ENCODE measurements at places on chromosomes 13 and 19.

GRCh38 chr13:33015241-33015668 is 968 bp upstream of the KL start:
- DNase-seq, result no peak

- DNase-seq, result no peak
These were observed 32.8 kb downstream of the TINCR start for GRCh38 chr19:5534787-5535586.

DNA sequence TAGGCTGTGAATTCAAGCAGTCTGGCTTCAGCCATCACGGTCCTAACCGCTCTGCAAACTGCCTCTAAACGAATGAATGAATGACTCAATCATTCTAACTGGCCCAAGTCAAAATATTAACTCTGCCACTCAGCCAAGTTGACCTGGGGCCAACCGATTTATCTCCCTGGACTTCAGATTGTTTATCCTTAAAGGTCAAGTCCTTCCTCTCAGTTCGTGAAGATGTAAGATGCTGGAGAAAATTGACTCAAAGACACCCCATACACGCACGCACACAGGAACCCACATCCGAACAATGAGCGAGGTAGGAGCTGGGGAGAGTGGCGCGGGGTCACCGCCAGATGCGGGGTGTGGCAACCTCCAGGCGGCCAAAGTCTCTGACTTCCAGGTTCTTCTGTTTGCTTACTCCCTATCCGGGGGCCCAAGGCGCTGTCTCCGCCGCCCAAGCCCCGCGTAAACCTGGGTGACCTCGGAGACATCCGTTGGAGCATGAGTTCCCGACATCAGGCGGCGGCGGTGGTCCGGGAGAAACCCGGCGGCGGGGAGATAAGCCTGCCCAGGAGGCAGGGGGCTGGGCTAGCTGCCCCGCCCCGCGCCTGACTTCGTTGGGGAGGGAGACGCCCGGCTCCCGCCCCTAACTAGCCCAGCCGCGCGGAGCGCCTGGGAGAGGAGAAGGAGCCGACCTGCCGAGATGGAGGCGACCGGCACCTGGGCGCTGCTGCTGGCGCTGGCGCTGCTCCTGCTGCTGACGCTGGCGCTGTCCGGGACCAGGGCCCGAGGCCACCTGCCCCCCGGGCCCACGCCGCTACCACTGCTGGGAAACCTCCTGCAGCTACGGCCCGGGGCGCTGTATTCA is at the start of gene CYP2S1:
TSS of gene CYP2S1 (plus strand) at position 646 of the 856 bp plus-strand sequence. CDS start at position 692, 46 bp downstream.
- peak; percentile 71 for DNase-seq

DNA sequence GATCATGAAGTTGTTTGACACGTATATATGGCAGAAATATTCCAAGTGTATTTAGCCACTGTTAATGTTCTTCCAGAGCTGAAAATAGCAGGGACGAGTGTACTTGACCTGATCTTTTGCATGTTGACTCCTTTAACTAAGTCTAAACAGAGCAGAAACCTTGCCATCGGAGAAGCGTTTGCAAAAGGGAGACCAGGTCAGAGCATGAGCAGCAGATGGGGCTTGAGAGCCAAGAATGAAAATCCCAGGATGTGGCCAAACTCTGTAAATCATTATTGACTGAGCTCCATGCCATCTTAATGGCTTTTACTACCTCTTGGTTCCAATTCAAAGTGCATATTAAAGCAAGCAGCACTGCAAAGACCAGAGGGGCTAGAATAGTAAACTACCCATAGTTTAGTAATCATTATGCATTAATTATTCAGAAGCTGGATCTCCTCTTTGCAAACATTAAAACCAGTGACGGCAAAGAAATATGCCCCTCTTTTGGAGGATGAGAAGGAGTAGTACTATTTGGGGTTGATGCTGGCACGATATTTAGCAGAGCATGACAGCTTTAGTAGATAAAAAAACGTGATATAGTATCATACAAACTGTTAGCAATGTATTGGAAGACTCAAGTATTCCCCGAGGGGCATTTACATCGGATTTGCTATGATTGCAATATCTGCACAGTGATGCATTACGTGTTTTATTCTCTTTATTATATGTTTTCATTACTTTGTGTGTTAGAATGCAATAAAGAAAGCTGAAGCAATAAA is 55.7 kb downstream of the FAM216B start:
- DNase-seq, result no peak

DNA sequence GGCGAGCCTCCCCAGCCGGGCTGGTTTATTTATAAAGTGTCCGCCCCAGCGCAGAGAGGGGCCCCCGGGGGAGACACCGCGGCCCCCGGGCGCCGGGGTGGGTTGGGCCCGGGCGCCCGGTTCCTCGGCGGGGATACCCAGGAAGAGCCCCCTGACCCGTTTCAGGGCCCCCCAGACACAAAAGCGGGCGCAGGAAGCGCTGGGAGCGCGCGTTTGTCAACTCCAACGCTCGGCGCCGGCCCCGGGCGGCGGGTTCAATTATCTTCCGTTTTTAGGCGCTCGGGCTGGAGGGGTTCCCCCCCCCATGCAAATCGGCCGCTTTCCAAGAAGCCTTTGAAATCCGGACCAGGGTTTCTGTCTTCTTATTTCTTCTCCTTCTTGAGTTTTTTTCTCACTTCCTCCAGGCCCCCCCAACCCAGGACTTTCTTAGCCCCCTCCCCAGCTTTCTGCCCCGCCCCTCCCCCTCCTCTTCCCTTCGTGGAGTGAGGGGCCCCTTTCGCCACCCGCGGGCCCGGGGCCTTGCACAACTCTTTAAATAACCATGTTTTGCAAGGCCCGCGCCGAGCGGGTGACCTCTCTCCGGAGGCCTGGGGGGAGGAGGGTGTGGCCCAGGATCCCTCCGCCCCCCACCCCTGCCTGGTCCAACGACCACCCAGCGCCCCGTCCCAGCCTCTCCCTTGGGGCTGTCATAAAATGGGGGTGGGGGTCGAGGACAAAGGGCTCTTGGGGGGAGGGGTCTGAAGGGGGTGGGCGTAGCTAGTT is 935 bp downstream of the ARID3A start:
- DNase-seq, result no peak

GRCh38 chr13:47327861-47328260 is 431.0 kb upstream of the HTR2A start:
- no peak for DNase-seq

GRCh38 chr13:47893527-47893926 is 107.5 kb downstream of the SUCLA2 start:
- no peak for DNase-seq

DNA sequence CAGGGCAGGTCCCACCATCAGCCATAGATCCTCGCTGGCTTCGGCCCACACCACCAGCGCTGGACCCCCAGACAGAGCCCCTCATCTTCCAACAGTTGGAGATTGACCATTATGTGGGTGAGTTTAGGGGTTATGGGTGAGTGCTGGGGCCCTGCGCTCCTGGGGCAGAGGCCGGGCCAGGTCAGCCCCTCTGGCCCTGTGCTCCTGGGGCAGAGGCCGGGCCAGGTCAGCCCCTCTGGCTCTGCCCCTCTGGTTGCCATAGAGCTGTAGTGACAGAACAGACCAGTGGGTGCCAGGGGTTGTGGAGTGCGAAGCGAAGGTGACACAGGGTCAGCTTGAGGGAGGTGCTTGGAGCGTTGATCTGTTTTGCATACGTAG is 15.2 kb downstream of the POLD1 start:
- no peak for DNase-seq

GRCh38 chr19:10945264-10945663 is 15.6 kb upstream of the SMARCA4 start:
- no peak for DNase-seq

DNA sequence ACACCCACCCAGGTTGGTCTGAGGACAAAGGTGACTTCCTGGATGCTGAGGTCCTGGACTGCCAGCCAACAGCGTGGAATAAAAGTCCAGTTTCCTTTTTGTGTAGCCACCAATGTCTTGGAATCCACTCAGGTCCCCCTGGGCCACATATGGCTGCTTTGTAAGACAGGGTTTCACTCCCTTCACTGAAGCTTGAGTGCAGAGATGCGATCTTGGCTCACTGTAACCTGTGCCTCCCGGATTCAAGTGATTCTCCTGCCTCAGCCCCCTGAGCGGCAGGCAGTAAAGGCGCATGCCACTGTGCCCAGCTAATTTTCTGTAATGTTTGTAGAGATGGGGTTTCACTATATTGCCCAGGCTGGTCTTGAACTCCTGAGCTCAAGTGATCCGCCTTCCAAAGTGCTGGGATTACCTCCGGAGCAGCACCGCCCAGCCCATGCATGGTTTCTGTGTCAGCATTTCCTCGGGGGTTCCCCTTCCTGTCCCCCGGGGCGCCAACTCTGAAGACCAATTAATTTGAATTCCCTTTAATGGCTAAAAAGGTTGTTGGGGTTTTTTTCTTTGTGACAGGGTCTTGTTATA is 17.5 kb downstream of the KANK2 start:
- DNase-seq, result no peak

- DNase-seq, result no peak
These were observed 11.1 kb downstream of the PDE4A start for GRCh38 chr19:10431254-10431942.

DNA sequence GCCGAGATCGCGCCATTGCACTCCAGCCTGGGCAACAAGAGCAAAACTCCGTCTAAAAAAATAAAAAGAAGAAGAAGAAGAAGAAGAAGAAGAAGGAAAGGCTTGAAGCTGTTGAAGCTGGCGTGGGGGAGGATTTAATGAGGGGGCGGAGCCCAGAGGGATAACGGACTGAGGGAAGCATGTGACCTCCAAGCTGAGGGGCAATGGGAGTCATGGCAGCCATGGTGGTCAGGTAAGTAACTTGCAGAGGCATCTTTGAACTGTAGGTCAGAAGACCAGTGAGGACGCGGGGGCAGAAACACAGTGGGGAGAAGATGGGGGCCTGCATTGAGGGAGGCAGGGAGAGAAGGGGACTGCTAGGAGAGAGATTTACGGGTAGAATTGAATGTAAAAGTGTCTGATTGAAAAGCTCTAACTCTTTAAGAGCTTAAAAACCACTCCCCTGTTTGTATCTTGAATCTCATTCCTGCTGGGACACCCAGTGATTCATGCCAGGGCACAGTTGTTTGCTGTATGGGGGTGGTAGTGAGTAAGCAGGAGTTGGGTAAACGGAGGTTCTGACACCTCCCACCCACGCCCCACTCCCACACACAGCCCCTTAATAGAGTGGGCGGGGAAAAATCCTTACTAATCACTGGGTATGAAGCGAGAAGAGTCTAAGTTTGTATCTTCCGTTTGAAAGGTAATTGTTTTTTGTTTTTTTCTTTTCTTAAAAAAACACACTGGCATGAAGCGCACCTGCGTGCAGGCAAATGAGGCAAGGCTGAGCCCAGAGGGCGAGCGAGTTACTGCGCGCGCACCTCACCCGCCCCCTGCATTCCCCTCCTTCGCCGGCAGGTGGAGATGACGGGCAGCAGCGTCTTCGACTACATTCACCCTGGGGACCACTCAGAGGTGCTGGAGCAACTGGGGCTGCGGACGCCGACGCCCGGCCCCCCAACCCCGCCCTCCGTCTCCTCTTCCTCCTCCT is 13.0 kb downstream of the TMEM160 start:
- peak; percentile 87 for DNase-seq

DNA sequence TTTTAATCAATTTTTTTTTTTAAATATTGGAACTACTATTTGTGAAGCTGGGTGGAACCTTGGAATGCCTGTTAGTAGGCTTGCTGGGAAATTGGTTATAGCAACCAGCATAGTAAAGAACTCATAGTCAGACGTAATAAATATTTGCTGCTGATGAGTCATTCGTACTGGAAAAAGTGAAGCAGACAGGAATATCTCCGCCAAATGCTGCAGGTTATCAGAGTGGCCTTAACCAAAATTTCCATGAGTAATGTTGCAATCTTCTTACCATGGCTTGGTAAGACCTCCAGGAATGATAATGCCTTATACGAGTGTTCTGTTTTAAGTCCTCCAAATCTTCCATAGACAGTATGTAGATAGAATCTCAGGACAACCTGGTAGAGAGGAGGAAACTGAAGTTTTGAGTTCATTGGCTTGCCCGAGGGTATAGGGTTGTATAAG is 34.2 kb downstream of the MBNL2 start:
- DNase-seq, result peak; percentile 89

GRCh38 chr19:50599427-50599826 is 31.2 kb upstream of the LRRC4B start:
- no peak for DNase-seq

DNA sequence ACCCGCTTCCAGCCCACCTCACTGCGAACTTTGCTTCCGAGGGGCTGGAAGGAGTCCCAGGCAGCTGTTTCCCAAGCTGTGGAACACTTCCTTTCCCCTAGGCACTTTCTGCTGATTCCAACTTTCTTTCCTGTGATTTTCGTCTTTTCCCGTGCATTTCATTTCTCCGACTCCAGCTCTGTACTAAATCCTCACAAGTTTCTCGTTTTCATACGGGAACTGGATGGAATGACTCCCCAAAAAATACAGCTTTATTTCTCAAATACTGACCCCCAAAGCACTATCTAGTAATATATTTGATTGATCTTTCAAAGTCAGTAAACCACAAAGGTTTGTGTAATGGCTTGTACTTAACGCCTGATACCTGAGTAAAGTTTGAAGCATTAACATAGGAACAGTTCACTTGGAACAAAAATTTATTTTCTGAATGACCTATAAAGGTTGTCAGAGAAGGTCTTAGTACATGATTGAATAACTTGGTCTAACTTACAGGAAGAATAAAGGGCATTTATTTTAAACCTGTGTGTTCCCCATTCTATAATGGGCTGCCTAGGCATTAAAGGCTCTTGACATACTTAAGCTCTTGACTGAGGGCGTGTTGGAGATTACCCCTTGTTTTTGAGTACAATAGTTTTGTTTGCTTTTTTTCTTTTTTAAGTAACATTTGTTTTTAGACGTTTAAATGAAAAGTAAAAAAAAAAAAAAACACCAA is 1.3 kb upstream of the PCDH9 start:
- no peak for DNase-seq

- no peak for DNase-seq
These were observed 10.0 kb upstream of the CABP5 start for GRCh38 chr19:48053856-48054255.

DNA sequence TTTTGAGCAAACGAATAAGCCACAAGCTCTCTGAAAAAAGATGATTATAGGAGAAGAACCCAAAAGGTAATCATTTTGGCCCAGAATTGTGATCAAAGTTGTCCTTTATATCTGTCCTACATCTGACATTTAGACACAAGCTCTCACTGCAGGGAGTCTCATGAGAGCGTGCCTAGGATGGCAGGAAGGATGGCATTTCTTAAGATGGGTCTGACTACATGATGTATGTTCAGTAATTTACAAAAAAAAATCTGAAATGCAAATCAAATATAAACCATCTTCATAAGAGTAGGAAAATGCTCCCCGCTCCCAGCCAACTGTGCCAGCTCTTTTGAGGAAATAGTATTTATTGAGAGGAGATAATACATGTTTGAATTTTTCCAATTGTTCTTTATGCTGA is 81.0 kb upstream of the MBNL2 start:
- DNase-seq, result no peak

All from LoVo (cell line).